ENCODE measurements at places on chromosomes 13 and 19.
A peak's percentile ranks its signal among the peaks of the same experiment; 100 is the strongest.

DNA sequence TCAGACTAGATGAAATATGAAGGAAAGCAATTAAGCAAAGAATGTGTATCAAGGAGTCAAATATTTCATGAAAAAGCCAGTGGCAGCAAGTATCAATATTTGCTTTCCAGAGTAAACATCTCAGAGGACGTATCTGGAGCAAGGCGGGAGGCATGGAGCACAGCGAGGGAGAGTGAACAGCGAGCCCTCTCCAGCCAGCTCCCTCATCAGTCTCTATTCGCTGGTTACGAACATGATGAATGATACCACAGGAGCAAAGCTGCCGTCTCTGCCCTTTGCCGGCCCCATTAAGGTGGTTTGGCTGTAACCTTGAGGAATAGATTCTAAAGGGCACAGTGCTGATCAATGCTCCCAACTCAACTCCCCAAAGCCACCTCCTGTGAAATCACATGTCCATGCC lies 95.8 kb downstream of the CCNA1 start:
- DNase-seq: no peak

GRCh38 chr19:33750587-33751435 lies 45.9 kb upstream of the KCTD15 start:
- no peak for DNase-seq

DNA sequence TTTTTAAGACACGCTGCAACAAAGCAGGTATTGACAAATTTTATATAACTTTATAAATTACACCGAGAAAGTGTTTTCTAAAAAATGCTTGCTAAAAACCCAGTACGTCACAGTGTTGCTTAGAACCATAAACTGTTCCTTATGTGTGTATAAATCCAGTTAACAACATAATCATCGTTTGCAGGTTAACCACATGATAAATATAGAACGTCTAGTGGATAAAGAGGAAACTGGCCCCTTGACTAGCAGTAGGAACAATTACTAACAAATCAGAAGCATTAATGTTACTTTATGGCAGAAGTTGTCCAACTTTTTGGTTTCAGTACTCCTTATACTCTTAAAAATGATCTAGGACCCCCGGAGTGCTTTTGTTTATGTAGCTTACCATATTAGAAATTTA lies 1.2 kb downstream of the BRCA2 start:
- no peak for DNase-seq

- no peak for DNase-seq
Observed at GRCh38 chr19:30311911-30312310, 60.3 kb upstream of the ZNF536 start.

DNA sequence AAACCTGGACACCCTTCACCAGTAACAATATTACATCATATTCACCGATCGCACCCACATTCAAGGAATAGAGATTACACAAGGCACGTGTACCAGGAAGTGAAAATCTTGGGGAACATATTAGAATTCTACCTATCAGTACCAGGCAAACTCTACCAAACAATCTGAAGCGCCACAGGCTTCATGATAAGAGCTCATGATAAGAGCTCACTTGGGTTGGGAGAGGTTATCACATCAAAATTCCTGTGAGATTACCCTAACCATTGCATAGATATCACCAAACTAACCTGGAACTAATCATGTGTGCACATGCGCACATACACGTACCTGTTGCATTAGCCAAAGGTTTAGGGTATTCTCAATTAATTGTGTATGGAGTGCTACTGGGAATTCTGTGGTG lies 1861.3 kb downstream of the PCDH9 start:
- no peak for DNase-seq

DNA sequence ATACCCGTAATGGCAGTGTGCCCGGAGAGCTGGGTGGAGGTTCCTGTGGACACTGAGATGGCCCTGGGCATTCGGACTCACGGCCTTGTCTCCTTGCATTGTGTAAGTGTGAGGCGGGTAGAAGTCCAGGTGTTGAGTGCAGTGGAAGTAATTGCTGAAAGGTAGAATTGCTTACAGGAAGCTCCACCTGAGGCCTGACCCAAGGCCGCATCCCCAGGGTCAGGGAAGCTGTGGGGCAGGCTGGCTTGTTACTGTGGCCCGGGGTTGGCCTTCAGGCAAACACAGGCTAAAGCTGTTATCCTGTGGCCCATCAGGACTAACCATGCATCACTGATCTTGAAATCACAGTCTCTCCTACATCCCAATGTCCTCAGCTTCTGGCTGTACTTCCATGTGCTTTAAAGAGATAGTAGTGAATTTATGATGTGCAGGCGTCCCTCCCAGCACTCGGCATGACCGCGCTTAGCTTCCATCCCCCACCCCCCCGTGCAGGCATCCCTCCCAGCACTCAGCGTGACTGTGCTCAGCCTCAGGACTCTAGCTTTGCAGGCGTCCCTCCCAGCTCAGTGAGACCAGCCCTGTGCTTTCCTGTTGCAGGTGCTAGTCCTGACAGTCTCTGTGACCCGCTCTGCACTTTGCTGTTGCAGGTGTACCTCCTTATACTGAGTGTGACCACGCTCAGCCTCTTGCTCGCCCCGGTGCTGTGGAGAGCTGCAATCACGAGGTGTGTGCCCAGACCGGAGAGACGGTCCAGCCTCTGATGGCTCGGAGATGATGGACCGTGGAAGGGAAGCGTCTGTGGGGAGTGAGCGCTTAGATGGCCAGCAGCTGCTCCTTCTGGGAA lies 35.6 kb upstream of the TFDP1 start:
- peak; percentile 7 for DNase-seq

DNA sequence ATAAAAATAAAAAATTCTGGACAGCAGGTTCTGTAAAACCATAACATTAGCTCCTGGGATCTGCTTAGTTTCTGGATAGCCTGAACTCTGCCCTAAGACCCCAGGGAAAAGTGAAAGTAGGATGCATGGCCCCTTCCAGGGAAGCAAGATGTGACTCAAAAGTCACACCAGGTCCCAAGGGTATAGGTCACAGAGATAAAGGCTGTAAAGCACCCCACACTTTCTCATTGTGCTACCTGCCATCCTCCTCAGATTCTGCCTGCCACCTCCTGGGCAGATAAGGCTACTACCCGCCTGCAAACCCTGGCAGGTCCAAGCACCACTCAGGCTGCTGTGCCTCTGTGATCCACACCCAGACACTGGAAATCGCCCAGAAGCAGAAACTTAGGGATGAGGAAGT lies 20.6 kb downstream of the FFAR2 start:
- peak; percentile 75 for DNase-seq

DNA sequence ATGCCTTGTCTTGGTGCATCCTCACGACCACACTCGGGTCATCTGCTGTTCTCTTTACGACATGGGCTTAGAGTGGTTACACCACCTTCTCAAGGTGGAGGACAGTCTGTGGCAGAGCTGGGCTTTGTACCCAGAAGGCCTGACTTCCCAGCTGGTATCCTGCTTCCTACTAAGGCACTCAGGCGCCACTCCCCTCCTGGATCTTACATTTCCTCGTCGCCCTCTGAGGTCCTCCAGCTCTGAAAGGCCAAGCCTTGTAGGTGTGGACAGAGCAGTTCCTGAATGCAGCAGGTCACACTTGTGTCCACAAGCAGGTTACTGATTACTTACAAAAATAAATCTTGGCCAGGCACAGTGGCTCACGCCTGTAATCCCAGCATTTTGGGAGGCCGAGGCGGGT lies 11.9 kb downstream of the SYCE2 start:
- no peak for DNase-seq

DNA sequence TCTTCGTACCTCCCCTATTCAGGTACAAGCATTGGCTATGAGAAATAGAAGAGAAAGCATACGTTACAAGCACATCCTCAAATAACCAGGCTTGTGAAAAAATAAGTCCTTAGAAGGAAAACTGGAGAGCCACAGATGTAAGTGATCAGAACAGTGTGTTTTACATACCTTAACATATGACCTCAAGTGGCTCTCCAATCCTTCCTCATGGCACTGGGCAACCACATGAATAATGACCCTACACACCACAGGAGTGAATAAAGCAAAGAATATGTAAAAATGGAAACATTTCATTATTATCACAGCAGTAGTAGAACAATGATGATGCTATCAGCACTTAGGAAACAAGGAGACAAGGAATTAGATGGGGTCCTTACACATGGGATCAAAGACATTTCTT lies 96.5 kb downstream of the DOCK9 start:
- no peak for DNase-seq

DNA sequence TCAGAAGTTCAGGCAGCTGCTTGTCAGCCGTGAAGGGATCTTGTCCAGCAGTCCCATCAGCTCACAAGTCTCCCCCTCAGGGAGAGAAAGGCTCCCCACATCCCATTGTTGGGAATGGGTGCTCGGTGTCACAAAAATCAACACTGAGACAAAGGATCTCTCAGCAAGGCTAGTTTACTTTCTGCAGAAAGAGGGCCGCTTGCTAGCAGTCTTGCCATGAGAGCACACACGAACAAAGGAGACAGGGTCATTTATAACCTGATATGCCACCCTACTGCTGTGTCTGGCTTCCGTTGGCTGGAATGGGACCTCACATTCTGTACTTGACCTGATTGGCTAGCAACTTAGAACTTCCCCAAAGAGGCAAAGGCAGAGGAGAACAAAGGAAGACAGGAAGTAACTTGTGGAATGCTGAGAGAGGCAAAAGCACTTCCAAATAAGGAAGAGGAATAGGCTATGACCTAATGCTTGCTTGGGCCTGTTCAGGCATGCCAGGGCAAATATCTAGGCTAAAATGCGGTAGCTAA lies 8.7 kb upstream of the IGFL3 start:
- peak; percentile 39 for DNase-seq

DNA sequence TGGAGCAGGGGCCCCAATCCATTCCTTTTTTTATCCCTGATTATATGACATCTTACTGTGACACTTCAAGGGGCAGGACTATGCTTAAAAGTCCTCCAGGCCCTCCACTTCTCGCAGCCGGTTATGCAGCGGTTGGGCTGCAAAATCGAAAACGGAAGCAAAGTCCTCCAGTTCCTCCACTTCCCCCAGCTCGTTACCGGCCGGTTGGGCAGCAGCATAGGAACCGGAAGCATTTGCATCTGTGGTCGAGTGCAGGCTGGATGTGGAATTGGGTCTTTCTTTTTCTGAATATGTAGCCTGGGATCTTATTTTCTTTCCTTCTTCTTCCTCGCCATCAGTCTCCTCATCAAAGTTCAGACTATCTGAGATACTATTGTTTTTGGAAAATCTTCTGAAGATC lies 46.1 kb downstream of the OXGR1 start:
- no peak for DNase-seq

GRCh38 chr13:29937841-29938240 lies 87.4 kb upstream of the UBL3 start:
- DNase-seq: no peak

DNA sequence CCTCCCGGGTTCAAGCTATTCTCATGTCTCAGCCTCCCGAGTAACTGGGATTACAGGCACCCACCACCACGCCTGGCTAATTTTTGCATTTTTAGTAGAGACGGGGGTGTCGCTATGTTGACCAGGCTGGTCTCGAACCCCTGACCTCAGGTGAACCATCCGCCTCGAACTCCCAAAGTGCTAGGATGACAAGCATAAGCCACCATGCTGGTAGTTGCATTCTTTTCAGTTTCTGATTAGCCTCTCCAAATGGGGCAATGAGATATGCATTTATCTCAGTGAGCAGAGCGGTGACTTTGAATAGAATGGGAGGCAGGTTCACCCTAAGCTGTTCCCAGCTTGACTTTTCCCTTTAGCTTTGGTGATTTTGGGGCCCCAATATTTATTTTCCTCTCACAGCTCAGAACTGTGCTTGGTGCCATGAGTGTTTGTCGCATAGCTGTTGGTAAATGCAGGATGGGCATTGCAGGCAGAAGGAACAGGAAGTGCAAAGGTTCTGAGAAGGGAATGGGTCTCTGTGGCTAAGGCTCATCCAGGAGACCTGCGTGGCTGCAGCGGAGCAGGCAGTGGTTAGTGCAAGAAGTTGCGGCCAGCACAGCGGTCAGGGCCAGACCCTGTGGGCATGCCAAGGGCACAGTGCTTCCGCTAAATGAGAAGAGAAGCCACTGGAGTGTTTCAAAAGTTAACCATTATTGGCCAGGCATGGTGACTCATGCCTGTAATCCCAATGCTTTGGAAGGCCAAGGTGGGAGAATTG lies 20.7 kb downstream of the LYPD3 start:
- DNase-seq: no peak

GRCh38 chr13:92676246-92676645 lies 550.4 kb upstream of the GPC6 start:
- no peak for DNase-seq

DNA sequence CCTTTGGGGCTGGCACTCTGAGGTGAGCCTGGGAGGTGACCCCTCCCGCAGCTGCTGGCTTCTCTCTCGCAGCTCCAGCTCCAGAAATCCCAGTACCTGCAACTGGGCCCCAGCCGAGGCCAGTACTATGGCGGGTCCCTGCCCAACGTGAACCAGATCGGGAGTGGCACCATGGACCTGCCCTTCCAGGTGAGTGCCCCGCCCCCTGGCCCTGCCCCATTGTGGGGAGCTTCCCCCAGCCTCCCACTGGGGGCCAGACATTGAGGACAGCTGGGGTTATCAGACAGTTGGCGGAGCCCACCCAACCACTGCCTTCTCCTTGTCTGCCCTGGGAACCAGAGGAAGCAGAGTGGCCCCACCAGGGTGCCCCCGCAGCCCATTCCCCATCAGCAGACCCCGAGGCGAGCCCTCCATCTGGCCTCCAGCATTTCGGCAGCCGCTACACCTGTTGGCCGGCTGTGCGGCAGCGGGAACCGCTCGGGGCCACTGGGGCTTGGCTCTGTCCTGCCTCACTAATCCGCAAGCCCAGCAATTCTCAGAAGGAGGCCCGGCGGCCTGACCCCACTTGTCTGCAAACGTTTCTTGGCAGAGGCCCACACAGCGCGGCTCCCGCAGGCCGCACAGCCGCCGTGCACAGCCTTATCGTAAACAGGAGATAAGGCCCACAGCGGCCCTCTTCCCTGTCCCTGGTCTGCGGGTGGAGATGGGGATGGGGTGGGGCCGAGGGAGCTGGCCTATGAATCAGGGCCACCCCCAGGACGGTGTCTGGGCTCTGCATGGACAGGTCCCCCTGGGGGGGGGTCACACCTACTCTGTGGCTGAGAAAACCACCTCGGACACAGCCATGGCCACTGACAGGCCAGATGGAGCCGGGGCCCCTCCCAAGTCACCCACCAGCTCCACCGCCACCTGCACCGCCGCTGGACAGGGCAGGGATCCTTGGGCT lies 48.0 kb downstream of the COMP start:
- peak; percentile 72 for DNase-seq

DNA sequence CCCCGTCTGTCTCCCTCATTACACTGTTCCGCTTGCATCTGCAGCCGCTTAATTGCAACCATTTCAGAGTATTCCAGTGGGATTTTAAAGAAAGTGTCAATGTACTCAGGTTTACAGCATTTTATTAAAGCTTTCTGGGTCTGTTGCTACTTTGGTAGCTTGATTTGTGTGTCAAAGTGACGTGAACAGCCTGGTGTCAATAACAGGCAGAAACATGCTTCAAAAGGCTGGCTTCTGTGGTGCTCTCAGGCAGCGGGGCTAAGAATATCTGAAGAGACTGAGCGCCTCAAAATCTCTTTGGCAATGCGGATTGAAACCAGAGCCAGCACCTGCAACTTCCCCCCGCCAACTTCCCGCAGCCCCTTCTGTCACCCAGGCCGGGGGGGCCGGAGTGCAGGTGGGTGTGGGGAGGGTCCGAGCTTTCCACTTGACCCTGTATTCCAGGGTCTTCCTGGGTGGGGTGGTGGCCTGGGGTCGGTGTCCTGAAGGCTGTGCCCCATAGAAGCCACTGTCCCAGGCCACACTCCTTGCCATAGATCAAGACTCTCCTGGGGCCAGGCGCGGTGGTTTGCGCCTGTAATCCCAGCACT lies 81.2 kb downstream of the KDM4B start:
- no peak for DNase-seq

All from body of pancreas (tissue), 4 donors.